ENCODE measurements at places on chromosomes 11 and 22.

- DNase-seq: no peak
Observed at GRCh38 chr22:42399315-42400271, 32.6 kb downstream of the NFAM1 start.

- no peak for DNase-seq
Observed at GRCh38 chr22:21849489-21849888, 18.0 kb downstream of the MAPK1 start.

DNA sequence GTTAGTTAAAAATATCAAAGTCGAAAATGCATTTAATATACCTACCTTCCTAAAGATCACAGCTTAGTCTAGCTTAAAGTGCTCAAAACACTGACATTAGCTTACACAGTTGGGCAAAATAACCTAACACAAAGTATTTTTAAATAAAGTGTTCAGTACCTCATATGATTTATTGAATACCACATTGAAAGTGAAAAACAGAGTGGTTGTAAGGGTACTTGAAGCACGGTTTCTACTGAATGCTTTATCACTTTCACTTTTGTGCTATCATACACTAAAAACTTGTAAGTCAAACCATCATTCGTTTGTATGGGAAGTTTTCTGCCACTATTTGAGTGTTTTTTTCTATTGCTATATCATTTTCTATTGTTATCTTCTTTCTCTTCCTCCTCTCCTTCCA is 36.6 kb downstream of the ZBTB44 start:
- DNase-seq: no peak

DNA sequence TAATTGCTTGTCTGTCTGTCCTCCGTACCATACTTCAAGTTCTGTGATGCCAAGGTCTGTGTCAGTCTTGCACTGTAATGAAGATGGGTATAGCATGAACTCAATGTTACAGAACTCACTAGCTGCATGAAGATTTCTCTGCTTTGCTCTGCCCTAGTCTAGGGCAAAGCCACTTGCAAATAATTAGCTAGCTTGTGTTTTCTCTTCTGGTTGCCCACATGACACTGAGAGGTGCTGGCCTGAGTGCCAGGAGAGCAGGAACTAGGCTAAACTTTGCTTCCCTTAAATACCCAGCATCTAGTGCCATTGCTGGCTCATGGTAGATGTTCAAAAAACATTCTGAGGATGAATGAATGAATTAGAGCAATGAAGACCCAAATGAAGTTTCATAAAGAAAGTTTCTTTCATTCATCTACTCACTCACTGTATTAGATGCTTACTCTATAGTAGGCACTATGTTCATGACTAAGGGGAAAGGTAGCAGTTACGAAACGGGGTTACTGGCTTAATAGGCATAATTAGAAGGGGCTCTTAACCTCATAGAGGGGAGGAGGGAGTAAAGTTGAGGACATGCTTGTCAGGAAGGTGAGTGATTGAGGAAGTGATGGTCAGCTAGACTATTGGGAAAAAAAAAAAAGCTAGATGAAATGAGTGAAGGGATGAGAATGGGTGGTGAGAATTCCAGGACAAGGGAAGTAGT is 4.4 kb upstream of the ENDOD1 start:
- DNase-seq: no peak

GRCh38 chr22:44126807-44127206 is 53.9 kb upstream of the PARVG start:
- no peak for DNase-seq

GRCh38 chr11:107044503-107044902 is 26.2 kb upstream of the GUCY1A2 start:
- DNase-seq: no peak

- peak; percentile 73 for DNase-seq
Observed at GRCh38 chr11:117843666-117844484, 19.3 kb upstream of the FXYD2 start.

DNA sequence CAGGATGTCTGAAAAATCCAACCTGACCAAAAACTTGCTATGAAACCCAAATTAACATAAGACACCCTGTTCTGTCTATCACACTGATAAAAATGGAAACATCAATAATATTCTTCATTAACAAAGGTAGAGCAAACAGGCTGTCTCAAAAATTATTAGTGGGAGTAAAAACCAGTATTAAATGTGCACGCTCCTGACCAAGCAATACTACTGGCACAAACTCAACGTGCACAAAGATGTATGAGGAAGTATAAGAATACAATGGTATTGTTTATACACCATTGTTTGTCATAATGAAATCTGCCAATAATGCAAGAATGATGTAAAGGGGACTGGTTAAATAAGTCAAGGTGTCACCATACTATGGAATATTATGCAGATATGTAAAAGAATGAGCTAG is 288.5 kb downstream of the MN1 start:
- DNase-seq: no peak

- DNase-seq: no peak
Observed at GRCh38 chr22:36068776-36069344, 40.2 kb upstream of the RBFOX2 start.

Measured in stimulated activated CD8-positive, alpha-beta memory T cell treated with anti-CD3 and anti-CD28 coated beads, Interleukin-7, amount 100 ng/mL, for 24 hours (primary cell).